NCI-H1105 treated with DMSO at 0.1 percent for 48 hours (cell line): ENCODE measurements at places on chromosomes 13 and 19.

DNA sequence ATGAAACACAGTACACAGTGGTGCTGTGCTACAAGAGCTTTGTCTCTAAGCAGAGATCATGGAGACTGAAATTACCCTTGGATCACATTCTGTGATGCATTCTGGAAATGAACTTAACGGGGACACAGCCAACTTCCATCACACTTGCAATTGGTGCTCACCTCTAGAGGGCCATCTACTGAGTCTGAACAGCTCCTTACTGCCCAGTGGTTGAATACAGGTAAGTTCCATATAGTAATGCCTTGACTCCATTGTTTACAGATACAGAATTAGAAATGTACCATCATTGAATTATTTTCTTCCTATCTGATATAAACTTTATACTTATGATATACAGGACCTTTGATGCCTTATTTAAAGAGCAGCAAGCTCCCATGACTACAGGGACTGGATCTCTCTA is 686.4 kb downstream of the PCDH9 start:
- DNase-seq = no peak

- no peak for DNase-seq
These were observed 47.2 kb upstream of the ZNF737 start for GRCh38 chr19:20612711-20613316.

GRCh38 chr13:100461309-100462030 is 127.1 kb downstream of the GGACT start:
- peak; percentile 6 for DNase-seq

DNA sequence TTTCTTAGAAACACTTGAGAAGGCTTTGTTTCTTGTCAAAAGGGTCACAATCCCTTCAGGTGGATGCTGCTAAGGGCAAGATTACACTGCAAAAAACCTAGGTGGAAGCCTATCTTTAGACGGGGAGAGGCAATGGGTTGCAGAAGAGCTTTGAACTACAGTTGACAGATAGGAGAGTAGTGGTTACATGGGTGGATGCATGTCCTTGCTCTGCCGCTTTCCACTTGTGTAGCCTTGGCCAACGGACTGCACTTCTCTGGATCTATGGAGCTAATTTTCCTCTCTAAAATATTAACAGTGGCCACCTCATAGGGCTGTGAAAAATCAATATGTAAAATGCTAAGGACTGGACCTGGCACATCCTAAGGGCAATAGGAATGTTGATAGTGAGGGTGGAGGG is 980 bp downstream of the BCKDHA start:
- no peak for DNase-seq

DNA sequence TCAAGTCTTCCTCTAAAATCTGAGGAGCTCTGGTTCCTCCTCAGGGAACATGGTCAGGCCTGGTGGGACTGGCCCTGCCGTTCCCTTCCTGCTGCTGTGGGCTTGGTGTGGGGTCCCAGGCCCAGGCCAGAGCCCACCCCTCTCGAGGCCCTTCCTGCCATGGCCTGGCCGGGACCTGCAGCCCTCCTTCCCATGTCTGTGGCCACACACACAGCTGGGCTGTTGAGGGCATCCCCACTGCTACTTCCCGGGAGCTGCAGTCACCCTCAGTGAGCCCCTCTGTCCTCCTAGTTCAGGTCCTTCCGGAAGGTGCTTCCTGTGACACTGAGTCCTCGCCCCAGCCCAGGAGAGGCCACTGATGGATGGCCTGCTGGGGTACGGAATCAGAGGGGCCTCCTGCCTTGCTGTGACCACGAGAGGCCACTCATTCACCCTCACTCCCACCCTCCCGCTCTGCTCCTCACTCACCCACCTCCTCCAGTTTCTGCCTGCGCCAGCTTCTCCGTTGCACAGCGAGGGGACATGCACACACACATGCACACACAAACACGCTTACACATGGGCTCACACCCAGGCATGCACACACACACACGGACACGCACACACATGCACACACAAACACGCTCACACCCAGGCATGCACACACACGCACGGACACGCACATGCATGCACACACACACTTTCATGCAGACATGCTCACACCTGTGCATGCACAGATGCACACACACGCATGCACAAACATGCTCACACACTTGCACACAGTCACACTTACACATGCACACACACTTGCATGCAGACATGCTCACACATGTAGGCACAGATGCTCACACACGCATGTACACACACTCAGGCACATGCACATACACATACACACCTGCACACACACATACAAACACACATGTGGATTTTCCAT is 7.3 kb upstream of the MCF2L start:
- DNase-seq = no peak

GRCh38 chr13:30654430-30654829 is 36.7 kb downstream of the USPL1 start:
- no peak for DNase-seq

GRCh38 chr19:33868076-33868735 is 71.5 kb downstream of the KCTD15 start:
- peak; percentile 7 for DNase-seq

DNA sequence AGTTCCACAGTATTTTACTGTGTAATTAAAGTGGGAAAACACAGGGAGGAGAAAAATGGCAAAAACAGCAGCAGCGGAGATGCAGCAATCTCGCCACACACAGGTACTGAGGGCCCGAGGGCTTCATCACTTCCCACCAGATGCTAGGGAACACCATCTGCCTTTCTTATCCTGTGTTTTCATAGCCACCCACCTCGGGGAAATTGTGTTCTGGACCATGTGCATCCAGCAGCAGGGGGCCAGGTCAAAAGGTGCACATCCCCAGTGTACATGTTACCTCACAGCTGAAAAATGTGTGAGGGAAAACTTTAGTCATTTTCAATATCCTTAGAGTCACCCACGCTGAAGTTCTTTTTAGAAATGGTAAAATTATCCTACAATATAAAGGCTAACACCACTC is 30.2 kb downstream of the PDCD5 start:
- no peak for DNase-seq

- DNase-seq = no peak
These were observed 1.5 kb upstream of the BAX start for GRCh38 chr19:48953141-48953540.
